ENCODE measurements at places on chromosomes 4 and X. TPM values are rescaled to one million over a fixed set of nuclear protein-coding genes. Genes with fewer than 3 reads are reported as not detected.

- DNase-seq = no peak
Measured at GRCh38 chr4:157096439-157096838, 20.5 kb downstream of the GLRB start.

DNA sequence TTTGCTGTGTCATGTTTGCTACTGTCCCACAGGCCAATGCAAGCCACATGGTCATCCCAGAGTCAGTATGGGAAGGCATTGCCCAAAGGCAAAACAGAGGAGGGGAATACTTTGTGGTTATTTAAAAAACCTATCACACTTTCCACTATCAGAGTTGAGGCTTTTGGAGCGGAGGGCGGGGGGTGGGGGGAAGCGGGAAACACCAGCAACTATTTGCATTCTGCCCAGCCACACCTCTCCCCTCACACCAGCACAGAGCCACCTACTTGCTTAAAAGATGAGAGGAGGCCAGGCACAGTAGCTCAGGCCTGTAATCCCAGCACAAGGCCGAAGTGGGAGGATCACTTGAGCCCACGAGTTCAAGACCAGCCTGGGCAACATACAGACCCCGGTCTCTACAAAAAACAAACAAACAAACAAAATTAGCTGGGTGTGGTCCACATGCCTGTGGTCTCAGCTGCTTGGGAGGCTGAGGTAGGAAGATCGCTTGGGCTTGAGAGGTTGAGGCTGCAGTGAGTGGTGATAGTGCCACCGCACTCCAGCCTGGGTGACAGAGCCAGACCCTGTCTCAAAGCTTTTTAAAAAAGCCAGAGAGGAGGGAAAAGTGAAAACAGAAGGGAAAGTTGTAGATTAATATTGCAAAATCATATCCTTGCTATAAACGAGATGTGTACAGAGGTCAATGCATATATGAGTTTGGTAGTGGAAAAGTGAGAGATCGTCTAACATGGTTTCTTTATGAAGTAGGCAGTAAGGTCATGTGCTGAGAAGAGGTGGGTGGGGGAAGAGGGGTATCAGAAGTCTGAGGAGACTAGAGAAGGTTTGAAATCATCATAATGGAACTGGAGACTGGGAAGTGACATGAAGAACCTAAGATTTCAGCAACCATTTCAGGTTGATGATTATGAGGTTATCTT lies 1.9 kb upstream of the CHST7 start:
- no peak for DNase-seq

DNA sequence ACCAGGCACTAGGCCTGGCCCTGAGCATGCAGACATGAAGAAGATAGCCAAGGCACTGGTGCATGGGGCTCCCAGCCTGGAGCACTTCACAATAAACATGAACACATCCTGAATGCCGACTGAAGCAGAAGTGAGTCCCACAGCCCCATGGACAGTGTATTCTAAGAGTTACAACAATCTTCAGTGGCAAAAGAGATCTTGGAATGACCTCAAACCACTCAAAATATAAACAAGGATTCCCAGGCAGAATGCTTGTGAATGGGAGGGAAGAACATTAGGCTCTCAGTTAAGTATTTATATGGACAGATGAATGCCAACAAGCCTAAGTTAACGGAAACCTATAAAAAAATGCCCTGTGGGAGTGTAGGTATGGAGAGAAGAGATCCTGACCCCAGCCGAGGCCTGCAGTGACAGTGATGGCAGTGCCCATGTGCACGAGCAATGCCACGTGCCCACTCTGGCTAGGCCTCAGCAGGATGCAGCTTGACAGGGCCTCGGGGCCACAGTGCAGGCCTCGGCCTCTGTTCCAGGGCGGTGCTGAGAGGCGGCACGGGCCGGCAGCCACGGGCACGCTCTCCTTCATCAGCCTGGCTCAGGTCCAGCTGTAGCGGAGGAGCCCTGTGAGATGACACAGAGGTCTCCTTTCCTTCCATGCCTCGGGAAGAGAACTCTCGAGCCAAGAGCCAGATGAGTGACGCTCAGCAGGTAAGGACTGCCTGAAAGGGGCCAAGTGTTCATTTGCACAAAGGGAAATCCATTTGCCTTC lies 49.2 kb downstream of the IRF2 start:
- peak; percentile 75 for DNase-seq

- no peak for DNase-seq
Measured at GRCh38 chr4:41050880-41051775, 163.2 kb downstream of the APBB2 start.

DNA sequence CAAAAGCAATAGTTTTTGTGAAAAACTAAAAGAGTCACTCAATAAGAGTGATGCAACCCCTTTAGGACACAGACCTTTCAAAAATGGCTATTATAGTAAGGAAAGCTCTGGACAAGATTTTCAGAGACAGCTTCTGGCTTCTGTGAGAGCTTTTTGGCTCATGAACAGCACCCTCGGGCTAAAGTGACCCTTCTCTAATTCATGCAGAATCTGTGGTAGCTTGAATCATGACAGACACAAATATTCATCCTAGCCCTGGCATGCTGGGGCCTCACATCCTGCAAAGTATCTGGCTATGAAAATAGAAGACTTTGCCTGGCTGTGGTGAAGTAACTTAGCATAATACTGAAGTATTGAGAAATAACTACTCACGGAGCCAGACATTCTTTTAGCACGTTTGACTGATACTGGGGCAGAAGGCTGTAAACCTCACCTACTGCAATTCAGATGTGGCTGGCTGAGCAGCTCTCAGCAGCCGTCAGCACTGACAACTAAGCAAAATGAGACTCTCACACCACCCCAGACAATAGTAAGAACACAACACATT lies 327.3 kb downstream of the MAPK10 start:
- peak; percentile 41 for DNase-seq

- DNase-seq = peak; percentile 69
Measured at GRCh38 chr4:140756319-140757231, at the start of gene TBC1D9. Gene TBC1D9 (minus strand): TSS chr4:140756385. CDS start chr4:140756045, 340 bp downstream.

GRCh38 chrX:138763761-138764160 lies 52.2 kb upstream of the FGF13 start:
- DNase-seq = no peak

DNA sequence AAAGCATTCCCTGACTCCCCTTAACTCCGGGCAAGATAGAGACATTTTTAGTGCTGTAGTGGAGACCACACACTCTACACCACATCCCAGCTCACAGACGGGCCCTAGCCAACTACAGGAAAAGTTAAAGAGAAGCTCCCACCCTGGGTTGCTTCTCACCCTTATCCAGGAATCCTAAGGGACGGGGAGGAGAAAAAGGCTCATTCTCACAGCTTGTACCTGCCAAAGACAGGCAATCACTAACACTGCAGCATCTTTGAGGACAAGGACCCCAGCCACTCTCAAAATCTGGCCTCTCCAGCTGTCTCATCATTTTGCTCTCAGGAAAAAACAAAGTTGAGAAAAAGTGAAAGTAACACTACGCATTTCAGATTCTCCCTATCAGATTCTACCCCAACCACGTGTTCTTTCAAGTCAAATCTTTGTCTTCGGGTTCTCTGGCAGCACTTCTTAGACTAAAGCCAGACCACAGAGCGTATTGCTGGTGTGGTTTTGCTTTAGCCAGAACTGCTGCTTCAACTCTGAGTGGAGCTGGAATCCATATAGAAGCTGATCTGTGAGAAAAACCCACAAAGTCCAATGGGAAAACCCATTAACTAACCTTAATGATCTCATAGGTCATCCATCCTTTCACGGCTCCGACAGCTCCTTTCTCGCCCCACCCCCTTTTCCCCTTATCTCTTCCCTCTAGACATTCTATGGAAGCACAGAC lies 605.9 kb upstream of the DIPK2B start:
- DNase-seq = no peak

GRCh38 chrX:100659431-100660137 lies 15.6 kb downstream of the SRPX2 start:
- DNase-seq = no peak

GRCh38 chrX:150664290-150664689 lies 28.9 kb upstream of the MTMR1 start:
- no peak for DNase-seq

- DNase-seq = no peak
Measured at GRCh38 chr4:7435471-7436061, 836 bp upstream of the PSAPL1 start.

DNA sequence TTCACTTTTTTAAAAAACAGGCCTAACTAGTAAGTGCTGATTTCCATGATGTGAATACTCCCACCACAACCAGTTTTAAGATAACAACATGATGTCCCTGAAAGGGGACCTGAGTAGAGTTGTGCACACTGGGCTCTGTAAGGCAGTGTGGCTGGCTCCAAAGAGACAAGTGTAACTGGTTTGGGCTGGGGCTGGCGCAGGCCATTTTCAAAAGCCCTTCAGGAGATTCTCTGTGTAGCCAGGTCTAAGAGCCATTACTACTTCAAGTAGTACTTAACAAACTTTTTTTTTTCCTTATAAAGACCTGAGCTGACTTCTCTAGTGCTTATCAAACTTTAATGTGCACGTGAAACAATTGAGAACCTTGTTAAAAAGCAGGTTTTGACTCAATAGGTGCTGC lies 4.3 kb downstream of the QRFPR start:
- DNase-seq = no peak

DNA sequence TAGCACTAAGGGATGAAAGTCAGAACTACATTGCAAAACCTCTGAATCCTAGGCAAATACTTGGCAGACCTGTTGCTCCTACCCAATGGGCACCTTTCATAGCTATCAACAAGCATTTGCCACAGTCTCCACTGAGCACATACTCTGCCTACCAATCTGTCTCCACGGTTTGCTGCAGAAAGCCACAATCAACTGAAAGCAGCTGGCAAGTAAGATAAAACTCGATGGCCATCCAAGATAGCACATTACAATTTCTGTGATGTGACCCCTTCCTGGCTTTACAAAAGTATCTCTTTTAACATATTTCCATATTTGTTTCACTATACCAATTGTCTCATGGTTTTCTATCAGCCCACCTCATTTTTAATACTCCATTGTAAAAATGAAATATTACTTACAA lies 1060.5 kb upstream of the INTU start:
- no peak for DNase-seq

DNA sequence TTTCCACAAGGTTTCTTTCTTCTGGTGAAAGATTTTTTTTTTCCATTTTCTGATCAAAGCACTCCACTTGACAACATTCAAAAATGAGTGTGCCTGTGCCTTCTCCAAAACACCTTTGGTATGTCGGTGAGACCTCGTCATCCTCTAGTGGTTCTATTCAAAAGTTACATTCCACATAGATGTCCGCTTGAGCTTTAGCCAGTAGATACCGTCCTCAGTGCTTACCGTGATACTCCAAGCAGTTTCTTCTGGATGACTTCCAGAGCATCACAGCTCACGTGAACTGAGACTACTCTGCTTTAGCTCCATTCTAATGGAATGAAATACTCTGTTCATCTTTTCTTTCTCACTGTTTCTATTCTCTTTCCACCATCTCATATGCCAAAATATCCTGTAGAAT lies 38.2 kb upstream of the VEGFC start:
- DNase-seq = no peak

ARHGAP4 gene
- total RNA-seq = 5.1 TPM

AKAP4 gene
- not detected for total RNA-seq

CABS1 gene
- not detected for total RNA-seq

RRAGB gene
- total RNA-seq = 7.8 TPM

RRH gene
- total RNA-seq = not detected

EDA gene
- total RNA-seq = 0.49 TPM

CETN2 gene
- total RNA-seq = 15.0 TPM

XAGE2 gene
- not detected for total RNA-seq

FRMPD4 gene
- total RNA-seq = 0.07 TPM

TRIM61 gene
- not detected for total RNA-seq

STAP1 gene
- not detected for total RNA-seq

NLRP2B gene
- not detected for total RNA-seq

MRFAP1 gene
- total RNA-seq = 216 TPM

MAGEA2B gene
- not detected for total RNA-seq

Data from psoas muscle (tissue), 8 donors.